ENCODE measurements at places on chromosomes 5 and 9. TPM values are rescaled to one million over a fixed set of nuclear protein-coding genes. Genes with fewer than 3 reads are reported as not detected.

- H3K4me3 ChIP-seq = peak overlapping the region; percentile 97
- peaks cover 27% of the 10 kb centered on the region for H3K4me1 ChIP-seq
- peaks cover 23% of the 10 kb centered on the region for H3K36me3 ChIP-seq
- DNase-seq = peak; percentile 51
- H3K27me3 ChIP-seq = peaks cover 26% of the 10 kb centered on the region
Observed at GRCh38 chr5:56950626-56951125, 1.2 kb downstream of the MIER3 start.

KIAA0825 gene
- 0.62 TPM for total RNA-seq

SERF1B gene
- total RNA-seq = 18.6 TPM

GRCh38 chr5:13708906-13709305, 235.6 kb downstream of the DNAH5 start:
- no peaks in the 10 kb centered on the region for H3K27me3 ChIP-seq
- H3K27ac ChIP-seq = no peak overlapping the region
- no peak for DNase-seq
- no peak overlapping the region for H3K4me3 ChIP-seq

FOXD4 gene
- not detected for total RNA-seq

GRCh38 chr5:151195622-151196021, 28.3 kb downstream of the CCDC69 start:
- no peaks in the 10 kb centered on the region for H3K27me3 ChIP-seq
- no peak for DNase-seq
- peak overlapping the region; percentile 46 for H3K27ac ChIP-seq

- H3K27ac ChIP-seq = no peak within 1 kb of the TSS
- H3K27me3 ChIP-seq = no peaks in the 10 kb centered on the region
- DNase-seq = no peak
- peaks cover 4% of the 10 kb centered on the region for H3K4me1 ChIP-seq
Observed at GRCh38 chr9:133737774-133738639, at the start of gene SARDH. Gene SARDH (minus strand): TSS chr9:133738352. CDS start chr9:133734173, 4,179 bp downstream.

DNA sequence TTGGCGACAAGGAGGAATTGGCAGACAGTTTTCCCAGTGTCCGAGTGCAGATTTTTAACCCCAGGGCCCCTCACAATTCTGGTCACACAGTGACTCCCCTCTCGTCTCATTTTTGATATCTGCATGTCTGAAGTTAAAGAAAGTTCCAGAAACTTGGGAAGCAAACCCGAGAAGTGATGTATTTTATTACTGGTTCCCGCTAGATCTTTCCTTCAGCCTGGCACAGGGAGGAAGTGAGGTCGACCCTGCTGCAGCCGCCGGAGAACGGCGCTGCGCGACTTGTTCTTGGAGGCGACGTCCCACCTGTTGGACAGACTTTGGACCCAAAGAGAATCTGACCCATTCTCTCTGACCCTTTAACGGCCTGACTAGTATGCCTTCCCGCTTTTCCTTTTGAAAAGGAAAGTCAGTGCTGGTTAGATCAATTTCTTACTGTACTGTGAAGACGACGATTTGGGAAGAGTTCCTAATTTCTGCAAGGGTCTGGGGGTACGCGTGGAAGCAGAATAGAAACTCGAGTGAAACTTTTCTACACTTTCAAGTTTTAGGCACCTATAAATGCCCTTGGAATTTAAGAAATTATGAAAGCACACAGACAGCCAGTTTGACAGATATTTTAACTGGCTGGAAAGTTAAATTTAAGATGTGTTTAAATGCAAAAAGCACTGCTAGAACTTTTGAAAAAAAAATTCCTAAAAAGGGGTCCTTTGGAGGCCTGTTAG, 744 bp downstream of the OTULIN start:
- no peaks in the 10 kb centered on the region for H3K27me3 ChIP-seq
- peaks cover 59% of the 10 kb centered on the region for H3K36me3 ChIP-seq
- H3K27ac ChIP-seq = peak overlapping the region; percentile 90
- DNase-seq = no peak
- peaks cover 54% of the 10 kb centered on the region for H3K4me1 ChIP-seq
- H3K4me3 ChIP-seq = peak overlapping the region; percentile 93

DNA sequence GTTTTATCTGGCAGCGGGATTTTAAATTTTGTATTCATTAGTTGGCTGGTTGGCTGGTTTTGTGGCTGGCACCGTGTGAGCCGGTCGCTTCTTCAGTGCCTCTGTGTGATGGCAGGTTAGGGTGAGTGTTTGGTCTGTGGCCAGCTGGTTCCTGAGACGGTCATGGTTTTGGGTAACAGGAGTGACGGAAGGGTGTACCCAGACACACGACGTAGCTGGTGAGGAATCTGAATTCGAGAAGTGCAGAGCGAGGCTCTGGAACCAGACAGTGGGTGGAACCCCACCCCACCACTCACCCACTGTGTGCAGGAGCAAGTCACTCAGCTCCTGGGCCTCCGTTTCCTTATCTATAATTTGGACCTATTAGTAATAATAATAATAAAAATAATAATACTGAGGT, 2.7 kb downstream of the BTNL9 start:
- H3K4me1 ChIP-seq = no peaks in the 10 kb centered on the region
- no peak overlapping the region for H3K27ac ChIP-seq
- H3K36me3 ChIP-seq = no peaks in the 10 kb centered on the region
- H3K4me3 ChIP-seq = no peak overlapping the region

GRCh38 chr5:140351609-140352334, 5.4 kb upstream of the HBEGF start:
- peaks cover 15% of the 10 kb centered on the region for H3K27me3 ChIP-seq
- no peaks in the 10 kb centered on the region for H3K36me3 ChIP-seq
- DNase-seq = peak; percentile 45
- no peak overlapping the region for H3K4me3 ChIP-seq
- H3K27ac ChIP-seq = no peak overlapping the region

- H3K27ac ChIP-seq = no peak overlapping the region
- H3K36me3 ChIP-seq = peaks cover 21% of the 10 kb centered on the region
- H3K4me3 ChIP-seq = no peak overlapping the region
- no peak for DNase-seq
Observed at GRCh38 chr5:90514520-90514919, 14.9 kb downstream of the LYSMD3 start.

Data from activated T-helper 2 cell treated with anti-CD3 and anti-CD28 coated beads, Interferon-gamma antibody, Interleukin-2, Interleukin-4, amounts not matched to agents 10 μg/mL and 5 μg/mL and 100 μg/mL, durations not matched to agents 14 hours and 24 hours and 36 hours (primary cell).